NCI-H2029 treated with DMSO at 0.1 percent for 48 hours (cell line): ENCODE measurements at places on chromosomes 16 and 17.

DNA sequence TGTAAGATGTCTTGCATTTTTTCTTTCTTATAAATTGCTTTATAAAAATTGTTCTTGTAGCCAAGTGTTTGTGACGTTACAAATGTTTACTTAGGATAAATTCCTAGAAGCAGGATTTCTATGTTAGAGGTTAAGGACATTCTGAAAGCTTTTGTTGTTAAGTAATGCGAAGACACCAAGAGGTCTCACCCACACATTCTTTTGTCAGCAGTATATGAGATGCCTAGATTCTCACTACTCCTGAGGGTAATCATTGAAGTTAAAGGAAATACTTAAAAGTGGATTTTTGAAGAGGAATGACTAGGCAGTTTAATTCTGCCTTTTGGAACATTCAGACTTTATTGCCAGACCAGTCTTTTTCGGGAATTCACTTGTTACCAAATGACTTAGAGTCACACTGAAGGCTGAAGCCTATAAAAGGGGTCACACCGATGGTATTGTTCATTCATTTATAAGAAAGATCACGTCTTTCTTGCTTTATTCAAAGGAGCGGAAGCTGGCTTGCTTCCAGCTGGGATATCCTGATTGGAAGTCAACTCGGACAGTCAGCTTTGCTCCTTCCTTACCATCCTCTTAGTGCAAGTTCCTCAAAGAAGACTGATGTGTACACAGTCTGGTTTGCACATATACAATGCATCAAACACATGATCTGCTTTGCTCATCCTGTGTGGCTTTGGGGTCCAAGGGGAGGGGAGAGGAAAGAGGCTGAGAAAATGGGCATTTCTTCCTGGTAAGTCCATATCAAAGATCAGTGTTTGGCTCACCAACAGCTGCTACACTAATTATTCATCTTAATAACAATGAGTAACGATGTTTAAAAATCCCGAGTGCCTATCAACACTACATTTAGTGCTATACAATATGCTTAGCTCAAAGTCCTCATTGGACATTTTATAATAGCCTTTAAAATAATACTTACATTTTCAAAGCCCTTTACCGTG lies 160.0 kb downstream of the MAP2K6 start:
- no peak for DNase-seq

GRCh38 chr17:14942526-14943190 lies 322.5 kb downstream of the PMP22 start:
- no peak for DNase-seq

- DNase-seq: no peak
These were observed 49.4 kb downstream of the IQCK start for GRCh38 chr16:19767497-19767896.

GRCh38 chr16:69311533-69312387 lies 610 bp downstream of the VPS4A start:
- DNase-seq: no peak

GRCh38 chr17:49574945-49575678 lies 559 bp upstream of the NXPH3 start:
- DNase-seq: no peak

DNA sequence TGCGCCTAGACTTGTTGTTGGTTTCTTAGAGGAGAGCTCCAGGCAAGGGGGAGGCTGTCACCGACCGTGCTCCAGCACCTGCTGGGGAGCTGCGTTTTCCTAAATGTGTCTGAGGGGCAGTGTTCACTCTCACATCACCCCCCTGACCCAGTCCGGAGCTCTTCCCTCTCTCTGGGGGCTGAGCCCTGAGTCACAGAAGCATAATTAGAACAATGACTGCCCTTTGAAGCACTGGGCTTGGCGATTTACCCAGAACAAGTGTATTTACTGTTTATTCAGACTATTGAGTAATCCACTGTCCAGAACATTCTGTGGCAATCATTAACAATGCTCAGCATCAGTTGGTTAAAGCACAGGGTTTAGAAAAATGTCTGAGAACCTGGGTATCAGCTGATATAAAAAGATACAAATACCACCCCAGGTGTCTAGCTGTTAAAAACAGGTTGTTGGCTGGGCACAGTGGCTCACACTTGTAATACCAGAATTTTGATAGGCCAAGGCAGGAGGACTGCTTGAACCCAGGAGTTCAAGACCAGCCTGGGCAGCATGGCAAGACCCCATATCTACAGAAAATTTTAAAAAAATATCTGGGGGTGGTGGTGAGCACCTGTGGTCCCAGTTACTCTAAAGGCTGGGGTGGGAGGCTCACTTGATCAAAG lies 8.1 kb downstream of the CES4A start:
- no peak for DNase-seq

- no peak for DNase-seq
These were observed 599 bp downstream of the MRC2 start for GRCh38 chr17:62627904-62628633.

DNA sequence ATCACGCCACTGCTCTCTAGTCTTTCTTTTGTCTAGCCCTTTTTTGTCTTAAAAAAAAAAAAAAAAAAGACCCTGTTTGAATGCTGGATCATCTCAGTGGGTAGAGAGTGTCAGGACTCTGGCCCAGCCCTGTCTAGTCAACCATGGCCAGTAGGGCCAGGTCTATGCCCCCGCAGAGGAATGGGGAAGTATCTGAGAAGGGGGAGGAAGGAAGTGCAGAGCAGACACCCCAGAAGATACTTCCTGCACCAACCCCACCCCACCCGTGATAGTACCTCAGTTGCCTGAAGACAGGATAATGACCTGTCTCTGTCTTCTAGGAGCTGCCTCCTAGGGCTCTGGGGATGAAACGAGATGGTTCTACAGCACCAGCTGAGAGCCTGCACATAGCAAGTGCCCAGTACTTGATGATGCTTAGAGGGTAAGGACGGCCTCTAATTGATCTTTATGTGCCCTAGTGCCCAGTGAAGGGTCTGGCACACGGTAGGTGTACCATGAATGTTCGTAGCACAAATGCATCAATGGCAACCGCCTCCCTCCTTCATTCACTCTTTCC lies 55.4 kb downstream of the ABAT start:
- DNase-seq: no peak

DNA sequence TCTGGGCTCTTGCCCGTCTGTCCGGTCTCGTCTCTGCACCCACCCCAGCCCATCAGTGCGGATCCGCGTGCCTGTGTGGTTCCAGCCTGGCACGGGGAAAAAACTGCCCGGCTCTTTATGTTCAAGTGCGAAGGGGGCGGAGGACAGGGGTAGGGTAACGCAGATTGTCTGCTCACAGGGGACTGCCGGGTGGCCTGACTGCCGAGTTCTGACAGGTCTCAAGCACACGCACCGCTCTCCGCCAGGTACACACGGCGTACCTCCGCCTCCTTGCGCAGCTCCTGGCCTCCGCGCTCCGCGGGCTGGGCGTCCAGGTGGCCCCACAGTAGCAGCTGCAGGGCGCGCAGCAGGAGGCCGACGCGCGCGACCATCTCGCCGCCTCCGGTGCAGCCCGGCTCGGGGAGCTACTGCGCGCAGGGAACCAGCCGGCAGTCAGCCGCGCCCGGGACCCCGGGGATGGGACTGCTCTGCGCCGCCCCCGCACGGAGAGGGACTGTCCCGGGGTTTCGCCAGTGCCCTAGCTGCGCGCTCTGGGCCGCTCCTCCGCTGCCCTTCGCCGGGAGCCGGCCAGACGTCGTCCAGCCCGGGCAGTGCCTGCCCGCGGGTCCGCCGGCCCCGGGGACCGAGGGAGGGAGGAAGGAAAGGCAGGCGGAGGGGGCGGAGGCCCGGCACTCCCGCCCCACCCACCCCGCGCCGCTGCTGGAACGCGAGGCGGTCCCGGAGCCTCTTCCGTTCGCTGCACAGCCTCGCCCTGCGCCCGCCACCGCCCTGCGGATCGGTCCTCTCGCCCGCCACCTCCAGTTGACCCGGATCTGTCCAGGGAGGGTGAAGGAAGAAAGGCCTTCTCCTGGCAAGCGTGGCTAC lies at the start of gene MMP28:
MMP28 (minus strand) TSS at position 635 of the 864 bp plus-strand sequence; CDS start at position 371, 264 bp downstream.
- DNase-seq: no peak

GRCh38 chr16:1712791-1713261 lies 6.8 kb downstream of the MAPK8IP3 start:
- no peak for DNase-seq

DNA sequence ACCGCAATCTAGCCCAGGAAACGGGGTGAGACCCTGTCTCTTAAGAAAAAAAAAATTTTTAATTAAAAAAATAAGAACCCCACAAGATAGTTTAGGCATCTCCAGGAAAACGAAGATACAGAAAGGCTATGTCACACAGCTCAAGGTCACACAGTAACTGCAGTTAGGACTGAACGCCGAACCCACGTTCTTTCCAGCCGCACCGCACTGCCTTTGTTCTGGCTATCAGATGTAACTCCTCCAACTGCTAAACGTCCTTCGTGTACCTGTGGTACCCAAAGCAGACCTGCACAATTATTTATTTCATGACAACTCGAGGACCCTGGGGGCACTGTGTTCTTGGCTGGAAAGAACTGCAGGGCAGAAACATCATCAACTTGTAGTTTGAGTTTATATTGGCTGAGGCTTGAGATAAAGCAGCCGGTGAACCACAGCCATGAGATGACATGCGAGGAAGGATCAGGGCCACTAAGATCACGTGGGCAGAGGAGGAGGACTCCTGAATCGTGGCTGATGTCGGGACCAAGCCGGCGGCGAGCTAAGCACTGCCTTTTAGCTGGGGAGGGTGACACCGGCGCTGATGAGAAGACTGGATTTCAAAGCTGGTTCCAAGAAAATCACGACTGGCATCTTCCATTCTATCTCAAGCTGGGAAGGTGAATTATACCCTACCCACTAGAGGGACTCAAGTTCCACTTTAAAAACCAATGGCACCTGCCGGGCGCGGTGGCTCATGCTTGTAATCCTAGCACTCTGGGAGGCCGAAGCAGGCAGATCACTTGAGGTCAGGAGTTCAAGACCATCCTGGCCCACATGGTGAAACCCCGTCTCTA lies 20.7 kb upstream of the MNT start:
- no peak for DNase-seq

DNA sequence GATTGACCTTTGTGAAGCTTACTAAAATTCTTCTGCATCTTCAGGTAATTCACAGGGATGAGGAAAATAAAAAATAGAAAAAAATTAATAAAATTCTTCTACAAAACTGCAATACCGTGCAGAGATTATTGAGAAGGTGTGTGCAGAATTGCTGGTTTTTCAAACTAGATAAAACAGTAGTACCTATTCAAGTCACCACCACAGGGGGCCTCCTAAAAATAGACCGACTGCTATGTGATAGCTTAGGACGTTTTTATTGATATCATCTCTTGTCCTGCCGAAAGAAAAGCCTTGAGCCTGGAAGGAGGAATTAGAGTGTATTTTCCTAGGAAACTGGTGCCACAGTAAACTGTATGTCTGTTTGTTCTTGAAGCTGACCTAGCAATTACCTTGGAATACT lies 325.9 kb downstream of the ZFHX3 start:
- DNase-seq: no peak

- no peak for DNase-seq
These were observed 17.4 kb downstream of the RNF213 start for GRCh38 chr17:80277751-80278671.
